ENCODE measurements at places on chromosomes 4 and X. TPM values are rescaled to one million over a fixed set of nuclear protein-coding genes. Genes with fewer than 3 reads are reported as not detected.

The DRP2 gene
- 0.05 TPM for total RNA-seq

GRCh38 chrX:120262859-120263708 lies 12.5 kb downstream of the ZBTB33 start:
- DNase-seq, result no peak

The PWWP3B gene
- total RNA-seq, result not detected

DNA sequence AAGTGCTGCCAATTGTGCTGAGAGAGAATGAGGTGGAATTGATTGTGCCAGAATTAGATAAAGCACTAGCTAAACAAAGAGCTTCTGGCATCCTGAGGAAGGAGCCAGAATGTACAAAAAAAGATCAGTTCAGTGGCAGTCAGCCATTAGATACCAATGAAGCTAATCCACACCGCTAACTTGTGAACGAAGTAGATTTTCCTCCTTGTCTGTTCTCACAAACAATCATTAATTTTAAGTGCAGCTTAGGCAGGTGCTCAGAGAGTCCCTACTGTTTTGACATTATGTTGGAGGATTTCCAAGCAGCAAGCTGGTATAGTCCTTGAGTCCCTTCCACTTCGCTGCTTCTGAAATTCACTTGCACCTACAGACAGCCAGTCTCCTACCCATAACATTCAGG lies 617.4 kb downstream of the CENPC start:
- no peak for DNase-seq

DNA sequence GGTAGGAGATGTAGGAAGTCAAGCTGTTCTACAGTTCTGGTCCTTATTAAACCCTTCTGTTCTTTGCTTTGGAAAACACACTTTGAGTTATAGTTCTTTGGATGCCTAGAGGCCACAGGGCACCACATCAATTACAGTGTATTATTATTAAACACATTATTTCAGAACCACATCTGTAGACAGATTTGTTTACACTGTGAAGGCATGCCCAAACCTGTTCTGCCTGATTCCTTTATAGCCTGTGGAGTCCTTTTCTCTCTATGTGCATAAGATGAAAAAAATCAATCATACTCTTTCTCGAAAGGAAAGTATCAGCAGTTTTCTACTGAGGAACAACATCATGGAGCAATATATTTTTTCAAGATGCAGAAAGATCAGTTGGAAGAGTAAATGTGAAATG lies 371.3 kb upstream of the INTU start:
- no peak for DNase-seq

DNA sequence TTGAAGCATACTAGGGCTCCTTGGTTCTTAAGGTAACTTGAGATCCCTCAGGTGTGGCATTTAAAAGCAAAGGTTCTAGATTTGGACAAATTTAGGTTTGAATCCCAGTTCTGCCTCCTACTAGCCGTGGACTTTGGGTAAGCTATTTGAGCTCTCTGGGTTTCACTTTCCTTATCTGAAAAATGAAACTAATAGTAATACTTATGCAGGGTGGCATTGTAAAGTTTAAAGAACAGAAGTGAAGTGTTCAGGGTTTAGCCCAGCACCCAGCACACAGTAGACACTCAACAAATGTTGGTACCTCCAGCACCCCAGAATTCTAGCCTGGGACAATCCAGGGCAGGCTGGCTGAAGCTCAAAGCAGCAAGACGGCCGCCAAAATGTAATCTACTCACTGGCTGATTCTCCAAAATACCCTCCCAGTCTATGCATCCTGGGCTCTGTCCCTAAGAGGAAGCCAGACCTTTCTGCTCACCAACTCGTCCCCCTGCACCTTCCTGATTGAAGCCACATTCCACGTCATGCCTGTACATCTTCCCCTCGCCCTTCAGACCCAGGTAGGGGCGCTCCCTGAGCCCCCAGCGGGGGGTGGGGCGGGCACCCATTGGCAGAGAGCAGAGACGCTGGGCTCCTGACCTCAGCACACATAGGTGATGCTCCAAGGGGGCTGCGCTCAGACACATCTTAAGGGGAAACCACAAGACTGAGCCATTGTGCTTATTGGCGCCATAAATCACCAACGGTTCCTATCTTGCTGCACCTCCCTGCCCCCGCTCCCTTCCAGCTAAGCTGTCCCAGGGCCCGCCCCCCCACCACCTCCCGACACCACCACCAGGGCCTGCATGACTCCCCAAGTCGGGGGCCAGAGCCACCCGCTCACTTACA lies 160.6 kb downstream of the BCOR start:
- no peak for DNase-seq
